ENCODE measurements at places on chromosomes 1 and 21.

DNA sequence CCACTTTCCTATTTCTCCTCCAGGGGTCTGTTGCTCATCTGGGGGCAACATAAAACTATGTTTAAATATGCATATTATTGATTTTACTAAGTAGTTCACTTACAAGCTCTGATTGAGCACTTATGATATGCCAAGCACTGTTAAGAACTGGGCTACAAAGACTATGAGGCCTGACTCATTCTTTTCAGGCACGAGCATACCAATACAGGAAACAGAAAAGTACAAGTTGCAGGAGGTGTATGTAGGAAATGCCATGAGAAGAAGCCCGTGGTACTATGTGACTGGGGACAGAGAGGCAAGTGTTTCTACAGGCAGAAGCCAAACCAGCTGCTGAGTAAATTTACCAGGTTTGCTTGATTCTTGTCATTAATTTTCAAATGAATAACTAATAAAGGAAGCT lies 120.4 kb upstream of the PTGFR start:
- DNase-seq = peak; percentile 9

DNA sequence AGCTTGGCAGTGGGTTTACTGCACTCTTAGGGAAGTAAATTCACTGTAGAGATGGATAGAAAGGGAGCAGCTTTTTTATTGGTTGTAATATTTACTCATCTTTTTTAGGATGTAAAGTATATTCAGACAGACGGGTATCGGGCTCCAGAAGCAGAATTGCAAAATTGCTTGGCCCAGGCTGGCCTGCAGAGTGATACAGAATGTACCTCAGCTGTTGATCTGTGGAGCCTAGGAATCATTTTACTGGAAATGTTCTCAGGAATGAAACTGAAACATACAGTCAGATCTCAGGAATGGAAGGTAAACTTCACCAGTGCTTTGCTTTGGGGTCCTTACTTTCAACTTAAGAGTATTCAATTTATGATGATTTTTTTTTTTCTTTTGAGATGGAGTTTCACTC lies 3.2 kb downstream of the UHMK1 start:
- no peak for DNase-seq

- DNase-seq = no peak
Measured at GRCh38 chr1:102099916-102100315, 103.2 kb upstream of the OLFM3 start.

DNA sequence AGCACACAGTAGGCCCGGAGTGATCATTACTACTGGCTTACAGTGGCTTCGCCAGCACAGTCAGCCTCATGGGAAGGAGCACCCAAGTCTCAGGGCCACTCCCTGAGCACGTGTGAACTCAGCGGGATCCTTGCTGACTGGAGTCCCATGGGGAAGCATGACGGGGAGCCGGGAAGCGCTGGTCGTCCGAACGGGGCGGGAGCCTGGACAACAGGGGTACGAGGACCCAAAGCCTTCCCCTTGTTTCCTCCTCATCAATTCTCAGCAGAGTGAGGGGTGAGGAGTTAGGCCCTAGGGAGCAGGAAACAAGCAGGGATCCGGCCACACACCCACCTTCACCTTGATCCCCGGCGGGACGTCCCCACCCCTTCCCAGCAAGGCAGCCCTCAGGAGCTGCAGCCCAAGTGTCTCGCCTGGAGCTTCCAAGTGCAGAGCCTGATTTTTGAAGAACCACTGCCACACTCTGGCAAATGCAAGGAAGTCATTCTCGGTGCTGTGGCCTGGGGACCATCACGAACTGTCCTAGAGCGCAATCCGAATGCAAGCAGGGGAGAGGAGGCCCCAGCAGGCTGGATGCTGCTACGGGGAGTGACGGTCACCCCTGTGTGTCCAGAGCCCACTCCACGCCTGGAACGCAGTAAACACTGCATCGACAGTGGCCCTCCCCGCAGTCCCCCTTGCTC lies 35.5 kb downstream of the TOMM20 start:
- peak; percentile 52 for DNase-seq

DNA sequence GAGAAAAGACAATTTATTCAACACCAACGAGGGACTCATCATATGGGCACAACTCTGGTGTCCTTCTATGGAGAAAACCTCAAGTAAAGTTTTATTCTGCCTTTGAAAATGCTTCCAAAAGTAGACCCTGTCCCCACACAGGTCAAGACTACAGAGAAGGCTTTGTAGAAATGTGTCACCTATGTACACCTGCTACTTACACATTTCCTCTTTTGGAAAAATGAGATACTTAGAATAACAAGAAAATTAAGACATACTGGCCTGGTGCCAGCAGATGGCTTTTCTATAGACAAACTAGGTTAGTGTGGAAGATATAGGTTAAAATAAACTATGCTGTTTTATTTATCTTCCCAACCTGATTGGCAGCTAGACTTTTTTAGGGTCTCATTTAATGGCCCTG lies 13.6 kb downstream of the POGK start:
- no peak for DNase-seq

DNA sequence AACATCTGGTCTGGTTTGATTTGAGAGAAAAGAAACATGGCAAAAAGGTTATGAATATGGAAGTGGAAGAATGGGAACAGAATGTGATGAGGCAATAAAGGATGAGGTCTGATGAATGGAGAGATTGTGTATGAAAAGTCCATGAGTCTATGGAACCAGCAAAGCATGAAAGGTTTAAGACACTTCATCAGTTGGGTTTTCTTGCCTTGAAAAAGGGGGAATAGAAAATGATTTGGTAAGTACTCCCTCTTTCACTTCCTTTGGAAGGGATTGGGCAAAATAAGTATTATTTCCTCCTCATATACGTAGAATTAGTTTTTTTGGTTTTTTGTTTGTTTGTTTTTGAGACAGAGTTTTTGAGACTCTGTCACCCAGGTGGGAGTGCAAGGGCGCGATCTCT lies 155.8 kb downstream of the TRIM33 start:
- no peak for DNase-seq

DNA sequence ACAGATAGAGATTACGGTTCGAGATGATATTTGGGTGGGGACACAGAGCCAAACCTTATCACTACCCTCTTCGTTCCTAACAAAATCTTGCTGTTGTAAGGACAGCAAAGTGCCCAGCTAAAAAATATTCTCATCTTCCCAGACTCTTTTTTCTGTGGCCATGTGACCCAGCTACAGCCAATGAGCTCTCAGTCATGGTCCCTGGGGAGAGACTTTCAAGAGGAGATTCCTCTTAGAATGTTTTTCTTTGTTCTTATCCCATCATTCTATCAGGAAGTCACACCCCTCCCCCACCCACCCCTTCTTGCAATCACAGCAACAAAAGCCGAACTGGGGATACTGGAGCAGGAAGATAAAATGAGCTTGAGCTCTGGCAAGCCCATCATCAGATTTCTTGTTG lies 247.1 kb downstream of the CHRM3 start:
- no peak for DNase-seq

DNA sequence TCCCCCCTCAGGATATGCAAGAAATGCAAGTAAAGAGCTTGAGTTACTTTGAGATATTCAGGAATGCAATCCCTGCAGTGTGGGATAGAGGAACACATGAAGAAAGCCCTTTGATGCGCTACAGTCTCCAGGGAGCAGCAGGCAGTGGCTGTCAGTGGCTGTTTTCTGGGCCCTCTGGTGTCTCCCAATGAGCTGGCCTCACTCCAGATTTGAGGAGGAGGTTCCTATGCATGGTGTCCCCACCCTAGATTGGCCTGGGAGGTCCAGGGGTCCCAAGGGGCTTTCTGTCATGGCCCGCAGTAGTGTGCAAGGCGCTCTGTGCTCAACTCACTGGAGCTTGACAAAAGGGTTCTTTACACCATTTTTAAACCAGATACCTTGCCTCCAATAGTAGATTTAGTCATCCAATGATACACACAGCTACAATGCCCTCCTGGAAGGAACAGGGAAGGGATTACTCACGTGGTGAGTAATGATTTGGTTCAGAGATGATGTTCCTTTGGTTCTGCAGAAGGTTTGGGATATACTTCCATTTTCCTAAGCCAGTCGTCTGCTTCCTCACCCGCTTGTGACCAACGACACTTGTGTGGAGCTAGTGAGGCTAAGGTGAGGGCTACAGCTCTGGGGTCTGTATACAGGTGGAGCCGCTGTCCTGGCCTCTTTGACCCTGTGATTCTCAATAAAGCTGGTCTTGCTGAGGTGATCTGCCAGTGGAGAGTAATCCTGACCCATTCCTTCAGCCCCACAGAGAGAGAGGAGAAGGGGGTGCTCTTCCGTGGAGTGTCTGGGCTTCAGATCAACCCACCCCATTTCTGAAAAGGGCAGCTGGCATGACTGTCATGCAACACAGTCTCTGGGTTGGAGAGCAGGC lies 6.6 kb downstream of the BATF3 start:
- DNase-seq = no peak

DNA sequence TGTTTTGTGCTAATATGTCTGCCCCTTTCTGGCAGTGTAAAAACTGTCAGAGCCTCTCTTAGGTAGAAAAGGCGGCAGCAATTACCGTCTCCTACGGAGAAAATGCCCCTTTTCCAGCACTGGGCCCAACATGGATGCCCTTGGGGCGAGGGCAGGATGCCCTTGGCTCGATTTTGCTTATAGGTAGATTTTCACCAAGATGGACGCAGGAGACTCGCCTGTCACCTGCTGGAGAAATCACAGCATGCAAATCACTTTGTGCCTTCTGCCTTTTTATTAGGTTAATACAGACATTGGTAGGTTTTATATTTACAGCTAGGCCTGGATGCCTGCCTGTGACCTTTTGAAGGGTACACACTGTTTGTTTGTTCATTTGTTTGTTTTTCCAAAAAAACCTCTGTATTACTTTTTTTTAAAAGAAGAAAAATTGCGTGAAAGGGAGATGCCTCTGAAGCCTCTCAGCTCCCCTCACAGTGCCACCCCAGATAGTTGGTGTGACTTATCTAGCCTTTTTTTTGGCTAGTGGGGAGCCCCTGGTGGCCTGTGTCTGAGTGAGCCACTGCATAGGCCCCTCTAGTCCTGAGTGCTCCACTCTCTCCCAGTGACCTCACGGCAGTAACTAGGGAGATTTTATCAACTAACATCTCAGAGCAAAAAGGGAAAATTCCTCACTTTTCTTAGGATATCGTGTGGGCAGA lies 2.5 kb downstream of the ATP1B1 start:
- DNase-seq = peak; percentile 64

- DNase-seq = no peak
Measured at GRCh38 chr1:3404301-3404700, 50.2 kb upstream of the ARHGEF16 start.

DNA sequence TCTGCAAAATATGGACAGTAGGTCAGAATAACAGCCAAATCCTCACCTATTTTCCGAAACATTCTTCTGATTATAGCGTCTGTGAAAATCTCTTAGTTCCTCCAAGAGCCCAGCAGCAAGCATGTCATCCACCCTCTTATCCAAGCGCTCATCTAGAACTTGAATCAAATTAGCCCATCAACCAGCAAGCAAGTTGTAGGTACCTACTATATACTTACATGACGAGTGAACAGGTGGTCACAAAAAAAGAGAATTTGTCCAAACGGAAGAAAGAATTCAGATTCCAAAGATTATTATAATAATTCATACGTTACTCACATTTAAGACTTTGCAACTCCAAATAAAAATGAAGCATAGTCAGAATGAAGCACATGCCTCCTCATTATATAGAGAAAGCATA lies 35.4 kb downstream of the TRIT1 start:
- DNase-seq = no peak

DNA sequence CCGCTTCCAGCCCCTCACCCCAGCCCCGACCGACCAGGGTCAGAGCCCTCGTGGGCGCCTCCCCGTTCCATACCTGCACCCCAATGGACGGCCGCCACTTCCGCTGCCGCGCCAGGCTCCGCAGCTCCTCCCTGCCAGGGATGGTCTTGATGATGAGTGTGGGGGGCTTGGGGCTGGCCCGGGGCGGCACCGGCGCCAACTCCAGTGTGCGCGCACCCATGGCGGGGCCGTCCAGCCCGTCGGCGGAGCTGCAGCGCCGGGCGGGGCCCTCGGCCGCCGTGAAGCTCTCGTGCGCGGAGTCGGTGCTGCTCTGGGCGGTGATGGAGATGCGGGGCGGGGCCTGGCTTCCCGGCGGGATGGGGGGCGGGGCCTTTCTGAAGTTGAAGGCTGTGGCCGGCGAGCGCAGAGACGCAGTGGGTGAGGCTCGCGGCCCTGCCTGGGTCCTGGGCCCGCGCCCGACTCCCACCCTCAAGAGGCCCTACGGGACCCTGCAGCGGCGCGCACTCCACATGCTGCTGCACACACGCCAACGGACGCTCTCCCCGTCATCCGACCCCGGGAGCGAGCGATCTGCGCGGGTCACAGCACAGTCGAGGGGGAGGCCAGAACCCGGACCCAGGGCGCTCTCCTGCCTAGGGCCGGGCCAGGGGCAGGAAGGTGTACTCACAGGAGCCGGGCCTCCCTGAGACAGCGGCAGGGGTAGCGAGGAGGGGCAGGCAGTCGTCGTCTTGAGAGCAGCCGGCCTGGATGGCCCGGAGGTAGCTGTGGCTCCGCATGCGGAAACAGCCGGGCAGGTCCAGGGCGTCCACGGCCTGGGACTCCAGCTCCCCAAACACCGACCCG lies 26.1 kb upstream of the SMIM12 start:
- DNase-seq = no peak
